ENCODE measurements at places on chromosomes 4 and X.

DNA sequence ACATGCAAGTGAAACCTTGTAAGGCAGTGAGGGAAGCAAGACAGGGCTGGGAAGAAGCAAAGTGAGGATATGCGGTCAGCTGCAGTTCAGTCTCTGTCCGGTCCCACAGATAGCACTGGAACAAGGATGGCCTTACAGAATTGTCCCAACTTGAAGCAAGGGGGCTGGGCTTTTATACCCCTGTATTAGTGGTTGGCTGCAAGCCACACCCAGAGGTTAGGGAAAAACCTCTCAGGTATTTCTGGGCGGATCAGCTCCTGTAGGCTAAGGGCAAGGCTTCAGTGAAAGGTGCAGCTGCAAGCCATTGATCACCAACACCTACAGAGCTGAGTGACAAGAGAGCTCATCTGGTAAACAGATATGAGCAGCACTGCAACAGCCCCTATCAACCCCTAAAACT is 89.0 kb downstream of the KDR start:
- DNase-seq, result no peak

- DNase-seq, result no peak
These were observed 32.7 kb downstream of the PF4 start for GRCh38 chr4:73948990-73949706.

GRCh38 chrX:8845060-8845459 is 43.9 kb upstream of the FAM9A start:
- no peak for DNase-seq

DNA sequence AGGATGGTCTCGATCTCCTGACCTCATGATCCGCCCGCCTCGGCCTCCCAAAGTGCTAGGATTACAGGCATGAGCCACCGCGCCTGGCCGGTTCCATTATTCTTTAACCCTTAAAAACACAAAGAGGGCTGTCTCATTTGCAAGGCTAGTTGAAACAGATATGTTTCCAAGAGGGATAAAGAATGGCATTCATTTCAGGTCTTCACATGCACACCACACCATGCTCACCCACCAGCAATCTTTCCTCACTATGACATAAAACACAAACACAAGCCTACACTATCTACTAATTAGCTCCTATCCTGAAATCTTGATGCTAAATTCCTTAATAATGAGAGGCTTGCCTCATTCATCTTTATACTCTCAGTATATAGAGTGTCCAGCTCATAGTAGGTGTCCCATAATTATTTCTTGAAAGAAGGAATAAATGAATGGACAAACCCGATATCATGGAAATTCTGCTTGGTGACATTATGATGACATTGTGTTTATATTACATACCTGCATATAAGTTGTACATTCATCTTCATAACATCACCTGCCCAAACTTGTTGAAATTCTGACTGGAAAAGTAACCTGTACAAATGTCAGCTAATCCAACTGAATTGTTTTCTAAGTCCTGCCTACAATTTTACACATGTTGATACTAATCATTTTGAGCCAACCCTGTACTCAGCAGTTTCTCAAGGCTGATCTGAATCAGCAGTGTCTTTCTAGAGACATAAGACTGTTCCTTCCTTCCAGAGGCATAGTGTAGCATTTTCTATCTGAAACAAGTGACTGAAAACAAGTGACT is 408.5 kb downstream of the KLHL13 start:
- DNase-seq, result no peak

DNA sequence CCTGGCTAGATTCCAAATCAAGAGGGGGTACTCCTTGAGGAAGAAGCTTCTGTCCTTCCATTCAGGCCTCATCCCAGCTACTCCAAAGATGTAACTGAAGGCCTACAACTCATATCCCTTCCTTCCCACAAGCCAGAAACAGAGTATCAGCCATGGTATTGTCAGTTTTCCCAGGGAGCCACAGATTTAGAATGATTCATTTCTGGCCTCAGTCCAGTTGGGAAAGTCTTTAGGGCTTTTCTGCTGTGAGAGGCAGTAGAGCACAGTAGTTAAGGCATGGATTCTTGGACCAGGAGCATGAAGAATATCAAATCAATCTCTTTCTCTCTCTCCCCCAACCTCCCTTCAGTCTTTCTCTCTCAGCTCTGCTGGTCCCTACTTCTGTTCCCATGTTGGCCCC is 505.0 kb downstream of the BCOR start:
- no peak for DNase-seq

- no peak for DNase-seq
These were observed 388.6 kb downstream of the PDHA2 start for GRCh38 chr4:96228463-96228862.

- no peak for DNase-seq
These were observed 145.4 kb downstream of the FNIP2 start for GRCh38 chr4:158914218-158914617.

- no peak for DNase-seq
These were observed 299.5 kb downstream of the MAPK10 start for GRCh38 chr4:86060341-86060740.

DNA sequence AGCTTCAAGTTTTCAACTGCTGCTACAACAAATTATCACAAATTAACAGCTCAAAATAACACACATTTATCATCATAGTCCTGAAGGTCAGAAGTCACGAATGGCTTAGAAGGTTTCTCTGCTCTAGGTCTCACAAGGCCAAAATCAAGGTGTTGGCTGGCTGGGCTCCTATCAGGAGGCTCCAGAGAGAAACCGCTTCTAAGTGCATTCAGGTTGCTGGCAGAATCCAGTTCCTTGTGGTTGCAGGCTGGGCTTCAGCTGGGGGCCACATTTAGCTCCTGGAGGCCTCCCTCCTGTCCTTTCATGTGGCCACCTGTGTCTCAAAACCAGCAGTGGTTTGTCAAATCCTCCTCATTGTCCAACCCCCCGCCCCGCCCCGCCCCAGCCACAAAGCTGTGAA is 15.4 kb downstream of the MRFAP1 start:
- no peak for DNase-seq

- DNase-seq, result no peak
These were observed 34.4 kb upstream of the MSMO1 start for GRCh38 chr4:165293061-165293460.

GRCh38 chrX:54560411-54560810 is 30.4 kb downstream of the GNL3L start:
- DNase-seq, result no peak

- DNase-seq, result peak; percentile 55
These were observed 691 bp downstream of the MAGED1 start for GRCh38 chrX:51893931-51894696.

DNA sequence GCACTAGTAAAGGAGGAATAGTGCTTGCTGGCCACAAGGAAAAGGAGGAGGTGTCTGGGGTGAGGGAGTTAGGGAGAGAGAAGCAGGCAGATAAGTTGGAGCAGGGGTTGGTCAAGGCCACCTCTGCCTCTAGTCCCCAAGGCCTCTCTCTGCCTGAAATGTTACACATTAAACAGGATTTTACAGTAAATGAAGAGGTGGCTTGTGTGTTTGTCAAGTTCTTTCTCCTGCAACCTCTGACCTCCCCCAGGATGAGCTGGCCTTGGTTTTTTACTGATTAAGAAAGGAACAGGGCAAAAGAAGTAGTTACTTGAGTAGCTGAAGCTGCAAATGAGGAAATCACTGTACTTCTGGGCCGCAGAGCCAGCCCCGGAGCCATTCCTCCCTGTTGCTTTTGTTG is 2.0 kb downstream of the GJB1 start:
- no peak for DNase-seq

All from NCI-H524 (cell line).